Gastroesophageal sphincter (tissue), 4 donors: ENCODE measurements at places on chromosomes 7 and 10. TPM values are rescaled to one million over a fixed set of nuclear protein-coding genes. Genes with fewer than 3 reads are reported as not detected.
A peak's percentile ranks its signal among the peaks of the same experiment; 100 is the strongest.

- peak; percentile 73 for ATAC-seq
- H3K4me1 ChIP-seq: peaks cover 51% of the 10 kb centered on the region
- peaks cover 27% of the 10 kb centered on the region for H3K36me3 ChIP-seq
- H3K4me3 ChIP-seq: no peak overlapping the region
- no peaks in the 10 kb centered on the region for H3K27me3 ChIP-seq
Observed at GRCh38 chr7:129925416-129926002, 27.3 kb downstream of the UBE2H start.

The SPDYE9 gene
- not detected for total RNA-seq

- H3K4me1 ChIP-seq: no peaks in the 10 kb centered on the region
- no peaks in the 10 kb centered on the region for H3K27me3 ChIP-seq
- no peak overlapping the region for H3K27ac ChIP-seq
Observed at GRCh38 chr7:135078051-135078450, 69.8 kb upstream of the TMEM140 start.

GRCh38 chr10:5665373-5666007 lies 905 bp downstream of the ASB13 start:
- H3K4me3 ChIP-seq: peak overlapping the region; percentile 61
- no peak for ATAC-seq
- H3K27me3 ChIP-seq: no peaks in the 10 kb centered on the region
- H3K36me3 ChIP-seq: no peaks in the 10 kb centered on the region

- H3K36me3 ChIP-seq: peaks cover 70% of the 10 kb centered on the region
- H3K4me1 ChIP-seq: no peaks in the 10 kb centered on the region
Observed at GRCh38 chr10:118332948-118333710, 9.0 kb downstream of the FAM204A start.

DNA sequence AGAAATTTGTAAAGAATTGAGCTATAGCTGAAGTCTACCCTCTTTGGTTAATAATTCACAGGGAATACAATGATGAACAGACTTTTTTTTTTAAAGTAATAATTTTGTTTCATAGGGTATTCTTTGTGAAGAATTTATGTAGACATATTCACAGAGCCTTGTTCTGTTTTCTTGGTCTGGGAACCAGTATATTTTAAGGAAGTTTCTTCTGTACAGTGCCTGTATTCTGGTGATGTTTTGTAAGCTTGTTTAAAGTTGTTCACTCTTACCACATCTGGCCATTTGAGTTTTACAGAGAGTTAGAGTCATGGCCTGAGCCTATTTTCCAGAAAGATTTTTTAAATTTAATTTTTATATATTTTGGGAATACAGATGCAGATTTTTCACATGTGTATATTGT lies 70.3 kb downstream of the CCSER2 start:
- H3K27ac ChIP-seq: no peak overlapping the region
- no peaks in the 10 kb centered on the region for H3K36me3 ChIP-seq
- H3K4me1 ChIP-seq: no peaks in the 10 kb centered on the region
- no peak overlapping the region for H3K4me3 ChIP-seq
- no peak for ATAC-seq

The FAM180A gene
- 2.8 TPM for total RNA-seq

DNA sequence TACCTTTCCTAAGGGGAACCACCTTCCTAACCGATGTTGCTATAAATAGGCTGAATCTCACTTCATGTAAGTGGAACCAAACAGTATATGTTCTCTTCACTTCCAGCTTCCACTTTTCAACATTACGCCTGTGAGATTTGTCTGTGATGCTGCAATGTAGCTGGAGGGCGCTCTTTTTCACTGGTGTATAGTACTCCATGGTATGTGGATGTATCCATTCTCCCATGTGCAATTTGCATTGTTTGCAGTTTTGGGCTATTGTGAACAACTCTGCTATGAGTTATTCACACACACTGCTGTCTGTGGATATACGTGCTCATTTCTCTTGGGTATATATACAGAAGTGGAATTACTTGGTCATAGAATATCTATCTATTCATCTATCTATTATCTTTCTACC lies 75.9 kb upstream of the GNA12 start:
- ATAC-seq: no peak
- H3K4me3 ChIP-seq: no peak overlapping the region
- no peak overlapping the region for H3K27ac ChIP-seq
- no peaks in the 10 kb centered on the region for H3K36me3 ChIP-seq
- no peaks in the 10 kb centered on the region for H3K4me1 ChIP-seq

The SRRM3 gene
- total RNA-seq: 1.6 TPM

The CCDC172 gene
- total RNA-seq: not detected
